Pancreas (tissue), 10 donors: ENCODE measurements at places on chromosomes 3 and 15. TPM values are rescaled to one million over a fixed set of nuclear protein-coding genes. Genes with fewer than 3 reads are reported as not detected.

GRCh38 chr15:66873856-66874255, 171.8 kb downstream of the SMAD6 start:
- no peak for DNase-seq
- no peaks in the 10 kb centered on the region for H3K27me3 ChIP-seq
- H3K36me3 ChIP-seq: no peaks in the 10 kb centered on the region
- no peak overlapping the region for H3K4me3 ChIP-seq
- no peak overlapping the region for H3K27ac ChIP-seq
- H3K4me1 ChIP-seq: no peaks in the 10 kb centered on the region

DNA sequence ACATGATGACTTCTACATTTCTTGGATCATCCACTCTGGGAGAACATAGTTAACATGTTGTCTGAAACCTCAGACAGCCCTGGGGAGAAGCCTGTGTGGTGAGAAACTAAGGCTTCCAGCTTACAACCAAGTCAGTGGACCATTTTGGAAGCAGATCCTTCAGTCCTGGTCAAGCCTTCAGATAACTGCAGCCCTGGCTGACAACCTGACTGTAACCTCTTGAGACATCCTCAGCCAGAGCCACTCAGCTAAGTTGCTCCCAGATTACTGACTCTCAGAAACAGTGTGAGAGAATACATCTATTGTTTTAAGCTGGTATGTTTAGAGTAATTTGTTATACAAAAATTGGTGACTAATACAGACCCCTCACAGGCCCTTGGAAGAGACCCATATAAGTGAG, 50.9 kb upstream of the KPNA4 start:
- H3K27ac ChIP-seq: no peak overlapping the region
- H3K27me3 ChIP-seq: no peaks in the 10 kb centered on the region
- DNase-seq: no peak
- H3K36me3 ChIP-seq: no peaks in the 10 kb centered on the region
- H3K4me3 ChIP-seq: no peak overlapping the region

Gene MESP2
- total RNA-seq: 0.38 TPM

GRCh38 chr3:126948980-126949535, 33.9 kb upstream of the PLXNA1 start:
- no peaks in the 10 kb centered on the region for H3K4me1 ChIP-seq
- no peaks in the 10 kb centered on the region for H3K36me3 ChIP-seq
- no peak for DNase-seq
- no peak overlapping the region for H3K27ac ChIP-seq
- H3K27me3 ChIP-seq: no peaks in the 10 kb centered on the region

DNA sequence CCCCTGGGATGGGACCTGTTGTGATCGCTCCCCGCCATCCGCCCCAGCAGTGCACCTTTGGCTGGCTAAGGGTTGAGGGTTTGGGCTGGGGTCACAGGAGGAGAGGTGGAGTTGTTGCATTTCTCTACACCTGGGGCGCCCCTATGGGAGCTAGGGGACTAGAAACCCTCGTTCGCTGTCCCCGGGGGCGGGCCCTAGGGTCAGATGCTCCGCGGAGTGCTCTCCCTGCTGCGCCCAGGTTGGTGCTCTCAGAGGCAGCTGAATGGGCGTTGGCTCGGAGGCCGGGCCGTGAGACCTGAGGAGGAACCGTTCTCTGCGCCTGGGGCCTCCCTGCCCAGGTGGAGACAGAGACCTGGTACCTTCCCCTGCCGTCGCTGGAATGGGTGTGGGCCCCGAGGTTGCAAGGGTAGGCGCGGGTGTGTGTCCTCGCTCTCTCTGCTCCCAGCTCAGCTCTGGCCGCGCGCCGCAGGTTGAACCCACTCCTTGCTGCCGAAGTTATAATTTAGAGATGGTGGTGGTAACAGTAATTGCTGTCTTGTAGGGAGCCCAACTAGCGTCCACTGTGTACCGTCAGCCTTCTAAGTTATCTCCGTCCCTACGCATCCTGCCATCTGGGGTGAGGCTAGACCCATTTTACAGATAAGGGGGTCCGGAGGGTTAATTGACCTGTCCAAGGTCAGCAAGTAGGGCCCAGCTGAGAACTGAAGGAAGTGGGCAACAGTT, 965 bp downstream of the FLNB start:
- peak overlapping the region; percentile 82 for H3K4me3 ChIP-seq
- H3K27ac ChIP-seq: peak overlapping the region; percentile 84
- peak; percentile 55 for DNase-seq
- H3K27me3 ChIP-seq: no peaks in the 10 kb centered on the region
- no peaks in the 10 kb centered on the region for H3K36me3 ChIP-seq

GRCh38 chr3:141960731-141961130, 84.3 kb downstream of the ATP1B3 start:
- H3K4me1 ChIP-seq: no peaks in the 10 kb centered on the region
- H3K4me3 ChIP-seq: no peak overlapping the region
- no peaks in the 10 kb centered on the region for H3K36me3 ChIP-seq

Gene HHLA2
- total RNA-seq: 1.2 TPM

Gene CYP8B1
- total RNA-seq: not detected

Gene LYZL4
- total RNA-seq: not detected

DNA sequence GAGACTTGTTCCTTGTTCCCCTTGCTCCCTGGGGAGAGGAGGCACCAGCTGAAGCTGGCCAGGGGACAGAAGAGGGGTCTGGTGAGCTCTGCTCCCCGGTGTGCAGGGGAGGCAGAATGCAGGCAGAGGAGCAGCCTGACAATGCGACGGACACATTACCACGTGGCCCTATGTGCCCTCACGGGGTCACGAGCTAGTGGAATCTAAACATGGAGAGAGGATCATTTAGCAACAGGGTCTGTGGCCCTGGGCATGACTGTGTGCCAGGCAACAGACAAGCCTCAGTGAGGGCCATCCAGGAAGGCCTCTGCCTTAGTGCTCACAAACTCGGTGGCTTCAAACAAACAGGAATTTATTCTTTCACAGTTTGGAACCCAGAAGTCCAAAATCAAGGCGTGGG, 8.5 kb upstream of the MUC4 start:
- no peak overlapping the region for H3K4me3 ChIP-seq
- H3K4me1 ChIP-seq: no peaks in the 10 kb centered on the region
- no peaks in the 10 kb centered on the region for H3K27me3 ChIP-seq
- H3K27ac ChIP-seq: no peak overlapping the region
- no peak for DNase-seq

GRCh38 chr3:184315543-184315867, 1.1 kb downstream of the EIF4G1 start:
- H3K4me3 ChIP-seq: peak overlapping the region; percentile 94
- no peaks in the 10 kb centered on the region for H3K27me3 ChIP-seq
- no peak for DNase-seq
